ENCODE measurements at places on chromosomes 2 and 18. TPM values are rescaled to one million over a fixed set of nuclear protein-coding genes. Genes with fewer than 3 reads are reported as not detected.

GRCh38 chr2:241417626-241418025 is 61.5 kb downstream of the FARP2 start:
- no peak for DNase-seq
- H3K27me3 ChIP-seq = no peaks in the 10 kb centered on the region
- no peaks in the 10 kb centered on the region for H3K4me1 ChIP-seq
- H3K27ac ChIP-seq = no peak overlapping the region

GRCh38 chr2:32591669-32592463 is 36.0 kb upstream of the TTC27 start:
- no peaks in the 10 kb centered on the region for H3K27me3 ChIP-seq
- no peak overlapping the region for H3K4me3 ChIP-seq
- no peak for DNase-seq
- H3K36me3 ChIP-seq = no peaks in the 10 kb centered on the region

GRCh38 chr2:223100061-223100511 is 48.1 kb downstream of the KCNE4 start:
- no peaks in the 10 kb centered on the region for H3K27me3 ChIP-seq
- no peak overlapping the region for H3K4me3 ChIP-seq
- H3K4me1 ChIP-seq = peaks cover 2% of the 10 kb centered on the region
- no peak for DNase-seq
- no peaks in the 10 kb centered on the region for H3K36me3 ChIP-seq
- H3K27ac ChIP-seq = peak overlapping the region; percentile 45

DNA sequence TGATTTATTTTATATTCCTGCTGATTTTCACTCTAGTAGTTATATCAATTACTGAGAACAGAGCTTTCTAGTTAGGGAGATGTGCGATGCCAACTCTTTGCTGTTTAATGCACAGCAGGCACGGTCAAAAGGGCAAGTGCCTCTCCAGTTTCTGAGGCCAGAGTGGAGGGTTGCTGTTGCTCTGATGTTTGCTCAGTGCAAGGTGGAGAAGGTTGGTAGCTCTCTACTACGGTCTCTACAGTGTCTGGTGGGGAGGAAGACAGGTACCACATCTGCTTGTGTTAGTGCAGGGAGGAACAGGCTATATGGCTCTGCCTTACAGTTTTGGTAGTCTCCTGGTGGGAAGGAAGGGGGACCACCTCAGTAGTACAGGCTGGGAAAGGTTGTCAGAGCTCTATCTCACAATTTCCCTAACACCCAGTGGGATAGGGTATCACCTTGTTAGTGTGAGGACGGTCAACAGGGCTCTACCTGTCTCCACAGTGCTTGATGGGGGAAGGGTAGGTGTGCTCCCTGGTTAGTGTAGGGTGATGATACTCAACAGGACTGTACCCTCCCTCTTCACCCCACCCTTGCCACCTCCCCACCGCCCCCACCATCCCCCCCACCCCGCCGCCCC is 85.9 kb downstream of the FANCL start:
- H3K4me3 ChIP-seq = no peak overlapping the region
- no peak overlapping the region for H3K27ac ChIP-seq
- no peaks in the 10 kb centered on the region for H3K27me3 ChIP-seq
- DNase-seq = peak; percentile 17
- no peaks in the 10 kb centered on the region for H3K36me3 ChIP-seq

DNA sequence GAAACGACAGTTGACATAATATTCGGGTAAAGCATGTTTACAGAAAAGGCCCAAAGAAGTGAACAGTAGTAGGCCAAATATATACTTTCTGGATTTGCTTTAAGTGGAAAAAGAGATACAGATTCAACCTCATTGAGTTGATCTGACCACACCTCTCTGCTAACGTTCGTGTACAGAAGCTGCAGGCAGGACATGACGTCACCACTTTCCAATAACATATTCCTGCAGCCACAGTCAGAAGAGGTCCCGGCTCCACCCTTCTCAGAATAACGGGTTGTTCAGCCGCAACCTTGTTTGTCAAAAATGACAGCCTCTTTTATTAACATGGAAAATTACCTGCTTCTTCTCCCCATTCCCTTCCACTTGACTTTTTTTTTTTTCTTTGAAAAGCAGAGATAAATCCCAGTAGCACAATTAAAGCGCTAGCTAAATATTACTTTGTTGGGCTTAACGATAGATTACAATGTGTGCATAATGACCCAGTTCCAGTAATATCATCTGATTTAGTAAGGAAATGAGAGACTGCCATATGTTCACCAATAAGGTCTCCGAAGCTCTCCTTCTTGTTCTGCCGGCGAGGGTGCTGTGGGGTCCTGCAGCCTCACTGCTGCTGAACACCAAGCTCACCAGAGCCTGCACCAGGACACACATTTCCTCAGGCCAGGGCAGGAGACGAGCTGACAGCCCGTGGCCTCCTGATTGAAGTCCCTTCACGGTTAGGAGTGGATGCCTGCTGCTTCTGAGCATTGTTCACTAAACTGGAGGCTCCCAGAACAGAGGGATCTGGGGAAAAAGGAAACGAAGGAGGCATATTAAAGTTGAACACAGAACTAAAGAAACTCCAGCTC is 451.0 kb upstream of the SALL3 start:
- H3K4me1 ChIP-seq = peaks cover 16% of the 10 kb centered on the region
- no peaks in the 10 kb centered on the region for H3K27me3 ChIP-seq
- no peak overlapping the region for H3K4me3 ChIP-seq
- no peak overlapping the region for H3K27ac ChIP-seq
- DNase-seq = peak; percentile 84

The CHRNG gene
- 0.06 TPM for total RNA-seq

The FER1L5 gene
- 0.66 TPM for total RNA-seq

- H3K27me3 ChIP-seq = peaks cover 2% of the 10 kb centered on the region
- H3K4me3 ChIP-seq = no peak overlapping the region
- no peak for DNase-seq
- H3K36me3 ChIP-seq = no peaks in the 10 kb centered on the region
- peak overlapping the region; percentile 70 for H3K27ac ChIP-seq
- peaks cover 65% of the 10 kb centered on the region for H3K4me1 ChIP-seq
Observed at GRCh38 chr2:120912101-120912985, 176.7 kb downstream of the GLI2 start.

- H3K36me3 ChIP-seq = no peaks in the 10 kb centered on the region
- no peak overlapping the region for H3K4me3 ChIP-seq
- H3K27ac ChIP-seq = no peak overlapping the region
- no peaks in the 10 kb centered on the region for H3K27me3 ChIP-seq
- DNase-seq = no peak
Observed at GRCh38 chr2:127564429-127565260, 29.2 kb downstream of the MYO7B start.

DNA sequence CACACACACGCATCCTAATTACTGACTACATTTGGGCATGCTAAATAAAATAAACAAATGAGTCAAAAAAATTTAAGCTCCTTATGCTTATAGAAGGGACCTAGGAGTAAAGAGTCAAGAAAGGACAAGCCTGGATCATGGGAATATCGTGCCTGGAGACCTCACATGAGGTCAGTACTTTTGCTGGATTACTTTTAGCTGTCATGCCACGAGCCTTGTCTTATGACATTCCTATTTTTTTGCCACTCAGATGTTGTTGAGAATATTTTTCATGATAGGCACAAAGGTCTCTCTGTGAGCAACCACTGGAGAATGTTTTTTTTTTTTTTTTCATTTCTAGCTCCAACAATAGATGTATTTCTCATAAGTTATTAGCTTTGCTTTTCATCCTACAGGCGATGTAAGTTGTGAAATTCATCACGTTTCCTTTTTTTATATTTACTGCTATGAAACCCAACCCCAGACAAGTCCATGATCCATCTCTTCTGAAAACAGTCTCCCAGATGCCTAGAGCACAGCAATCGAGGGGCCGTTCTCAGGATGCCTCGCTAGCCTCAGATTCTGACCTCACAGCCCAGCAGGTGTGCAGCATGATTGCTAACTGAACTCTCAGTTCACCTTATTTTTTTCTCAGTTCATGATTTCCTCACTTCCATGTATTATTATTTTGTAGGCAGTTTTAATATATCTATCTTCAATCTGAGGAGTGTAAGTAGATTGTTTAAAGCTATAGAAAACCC is 464.5 kb downstream of the IRS1 start:
- no peak overlapping the region for H3K27ac ChIP-seq
- H3K36me3 ChIP-seq = no peaks in the 10 kb centered on the region
- H3K27me3 ChIP-seq = no peaks in the 10 kb centered on the region
- no peak for DNase-seq
- H3K4me3 ChIP-seq = no peak overlapping the region

The ZAP70 gene
- 1.9 TPM for total RNA-seq

DNA sequence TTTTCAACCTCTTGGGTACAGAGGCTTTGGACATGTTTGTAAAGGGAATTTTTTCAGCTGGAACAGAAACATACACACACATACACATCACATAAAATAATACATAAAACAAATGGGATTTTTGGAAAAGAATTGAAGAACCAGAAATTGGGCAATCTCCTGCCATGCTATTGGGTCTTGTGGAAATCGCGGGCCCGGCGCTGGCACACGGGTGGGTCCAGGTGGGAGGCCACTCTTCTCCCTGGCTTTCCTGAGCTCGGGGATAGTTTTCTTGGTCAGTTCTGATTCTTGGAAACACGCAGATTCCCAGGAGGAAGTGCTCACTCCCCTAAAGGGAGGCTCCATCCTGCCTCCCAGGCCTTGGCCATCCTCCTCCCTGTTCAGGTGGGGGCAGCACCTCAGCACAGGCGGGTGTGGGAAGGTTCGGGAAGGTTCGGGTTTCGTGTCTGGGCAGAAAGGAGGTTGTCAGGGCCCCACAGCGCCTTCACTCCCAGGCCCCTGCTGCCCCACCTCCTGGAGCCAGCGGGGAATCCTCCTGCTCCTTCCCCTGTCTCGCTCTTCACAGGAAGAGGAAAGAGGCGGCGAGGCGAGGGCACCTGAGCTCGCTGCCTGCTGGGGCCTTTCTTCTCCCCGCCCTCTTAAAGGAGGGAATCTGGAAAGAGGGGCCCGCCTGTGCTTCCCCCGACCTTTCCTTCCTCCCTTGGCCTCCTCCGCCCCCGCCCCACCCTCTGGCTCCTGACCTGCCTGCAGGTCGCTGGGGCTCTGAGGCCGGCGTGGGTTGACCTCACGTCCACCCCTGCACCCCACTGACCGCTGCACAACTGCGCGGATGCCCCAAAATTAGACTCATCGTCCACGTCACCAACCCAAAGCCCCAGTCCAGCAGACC is 97.8 kb upstream of the PXDN start:
- peaks cover 3% of the 10 kb centered on the region for H3K4me1 ChIP-seq
- no peak overlapping the region for H3K4me3 ChIP-seq
- H3K27me3 ChIP-seq = no peaks in the 10 kb centered on the region
- H3K27ac ChIP-seq = no peak overlapping the region

GRCh38 chr2:239155806-239156480 is 244.9 kb downstream of the HDAC4 start:
- DNase-seq = no peak
- H3K27me3 ChIP-seq = no peaks in the 10 kb centered on the region
- H3K4me1 ChIP-seq = peaks cover 13% of the 10 kb centered on the region
- peaks cover 89% of the 10 kb centered on the region for H3K36me3 ChIP-seq
